Umbilical cord (tissue), 2 donors: ENCODE measurements at places on chromosomes 6 and 20. TPM values are rescaled to one million over a fixed set of nuclear protein-coding genes. Genes with fewer than 3 reads are reported as not detected.
A peak's percentile ranks its signal among the peaks of the same experiment; 100 is the strongest.

Gene HRH3
- not detected for total RNA-seq

Gene SMIM28
- total RNA-seq = not detected

Gene SNAP91
- 0.72 TPM for total RNA-seq

Gene NMBR
- 0.48 TPM for total RNA-seq

Gene CCN5
- 7.5 TPM for total RNA-seq

DNA sequence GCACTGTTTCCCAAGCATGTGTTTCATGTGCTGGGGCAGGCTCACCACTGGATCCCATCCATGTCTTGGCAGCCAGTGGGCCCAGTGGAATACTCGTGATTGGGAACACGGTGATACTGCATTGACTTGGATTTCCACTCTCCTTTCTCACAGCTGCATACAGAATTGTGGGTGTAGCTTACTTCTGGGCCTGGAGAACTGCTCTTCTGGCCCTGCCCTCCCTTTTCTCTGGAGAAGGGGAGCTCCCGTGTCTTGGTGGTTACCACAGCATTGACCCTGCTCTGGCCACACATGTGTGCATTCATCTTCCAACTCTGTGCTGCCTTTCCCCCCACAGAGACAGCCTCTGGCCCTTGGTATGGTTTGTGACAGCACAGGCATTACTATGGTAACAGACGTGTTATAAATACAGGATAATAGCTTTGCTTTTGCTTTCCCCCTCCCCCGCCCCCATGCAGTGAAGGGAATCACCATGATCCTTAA is 21.6 kb downstream of the SOBP start:
- DNase-seq = no peak

- peak; percentile 56 for DNase-seq
These were observed 423.1 kb downstream of the MAFB start for GRCh38 chr20:40265825-40266533.

DNA sequence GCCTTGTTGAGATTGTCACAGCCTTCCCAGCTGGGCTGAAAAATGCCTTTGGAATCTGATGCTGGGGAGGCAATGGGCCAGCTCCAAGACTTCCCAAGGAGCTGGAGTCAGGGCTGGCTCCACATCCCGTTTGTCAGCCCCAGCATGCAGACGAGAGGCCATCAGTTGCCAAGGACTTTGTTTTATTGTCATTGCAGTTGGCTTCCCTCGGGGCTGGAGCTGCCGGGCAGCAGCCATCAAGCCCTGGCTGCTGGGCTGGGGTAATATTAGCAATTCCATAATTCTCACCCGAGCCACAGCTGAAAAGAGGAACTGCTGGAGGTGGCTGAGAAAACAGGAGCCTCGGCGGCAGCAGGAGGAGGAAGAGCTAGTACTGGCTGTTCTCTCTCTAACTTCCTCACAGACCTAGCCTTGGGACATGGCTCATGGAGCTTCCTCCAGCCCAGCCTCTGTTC is 182.5 kb downstream of the CDC5L start:
- peak; percentile 12 for DNase-seq

DNA sequence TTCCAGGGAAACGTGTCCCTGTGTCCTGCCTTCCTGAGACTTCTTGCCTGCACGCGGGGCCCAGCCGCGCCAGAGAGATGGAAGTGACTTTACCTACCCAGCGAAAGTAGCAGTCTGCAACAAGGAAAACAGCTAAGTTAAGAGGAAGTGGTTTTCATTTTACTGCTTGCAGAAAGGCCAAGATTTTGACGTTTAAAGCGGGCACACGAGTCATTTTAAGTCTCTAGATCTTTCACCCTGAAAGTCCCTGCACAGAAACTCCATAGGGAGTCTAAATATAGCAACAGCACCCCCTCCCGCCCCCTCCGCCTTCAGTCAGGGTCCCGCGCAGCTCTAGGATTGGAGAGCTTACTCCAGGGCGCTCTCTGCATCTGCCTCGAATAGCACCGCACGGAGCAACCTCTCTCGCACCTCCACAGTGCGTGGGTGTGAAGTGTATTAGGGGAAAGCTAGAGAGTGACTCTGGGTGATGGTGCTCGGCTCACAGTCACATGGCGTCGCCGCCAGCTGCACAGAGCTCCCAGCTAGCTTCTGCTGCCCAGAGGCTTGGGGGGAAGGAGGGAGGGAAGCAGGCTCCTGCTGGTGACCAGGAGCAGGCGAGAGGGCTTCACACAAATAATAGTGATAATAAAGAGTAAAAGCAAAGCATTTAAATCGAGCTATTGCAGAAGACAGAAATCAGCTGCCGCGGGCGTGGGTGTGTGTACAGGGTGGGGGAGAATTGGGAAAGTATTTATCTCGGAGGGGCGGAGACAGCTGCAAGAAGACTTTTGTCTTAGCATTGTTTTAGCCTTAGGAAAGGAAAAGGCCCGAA is 1.8 kb upstream of the KCNQ5 start:
- DNase-seq = peak; percentile 66

DNA sequence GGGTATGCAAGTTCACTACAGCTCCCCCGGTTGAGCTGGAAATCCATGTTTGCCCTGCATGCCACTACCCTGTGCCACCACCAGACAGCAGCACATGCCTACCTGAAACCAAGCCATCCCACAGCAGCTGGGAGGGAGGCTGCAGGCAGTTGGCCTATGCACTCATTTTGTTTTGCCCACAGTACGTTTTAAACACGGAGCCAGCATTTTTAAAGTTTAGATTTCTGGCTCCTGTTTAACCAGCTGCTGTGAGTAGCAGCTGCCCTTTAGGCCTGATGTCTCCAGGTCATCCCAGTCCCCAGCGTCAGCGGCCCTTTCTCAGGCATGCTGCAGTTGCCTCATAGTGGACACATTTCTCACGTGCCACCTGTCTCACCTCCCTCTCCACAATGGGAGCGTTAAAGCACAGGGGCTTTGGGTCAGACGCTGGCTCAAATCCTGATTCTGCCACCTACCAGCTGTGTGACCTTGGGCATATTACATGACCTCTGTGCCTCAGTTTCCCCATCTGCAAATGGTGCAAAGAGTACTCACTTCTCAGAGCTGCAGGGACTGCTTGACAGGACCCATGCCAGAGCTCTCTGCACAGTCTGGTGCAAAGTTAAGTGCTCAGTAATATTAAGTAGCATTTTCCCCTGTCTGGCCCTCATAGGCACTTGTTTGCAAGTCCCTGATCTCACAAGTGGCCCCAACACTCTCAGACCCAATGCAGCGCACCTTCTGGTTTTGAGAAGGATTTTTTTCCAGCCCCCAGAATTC is 8.2 kb upstream of the UBE2V1 start:
- DNase-seq = peak; percentile 47

GRCh38 chr20:9838378-9839295 is at the start of gene PAK5:
Gene PAK5, minus strand, starts transcription at chr20:9839076. Its CDS starts 194,748 bp downstream, at chr20:9644328.
- DNase-seq = peak; percentile 76

DNA sequence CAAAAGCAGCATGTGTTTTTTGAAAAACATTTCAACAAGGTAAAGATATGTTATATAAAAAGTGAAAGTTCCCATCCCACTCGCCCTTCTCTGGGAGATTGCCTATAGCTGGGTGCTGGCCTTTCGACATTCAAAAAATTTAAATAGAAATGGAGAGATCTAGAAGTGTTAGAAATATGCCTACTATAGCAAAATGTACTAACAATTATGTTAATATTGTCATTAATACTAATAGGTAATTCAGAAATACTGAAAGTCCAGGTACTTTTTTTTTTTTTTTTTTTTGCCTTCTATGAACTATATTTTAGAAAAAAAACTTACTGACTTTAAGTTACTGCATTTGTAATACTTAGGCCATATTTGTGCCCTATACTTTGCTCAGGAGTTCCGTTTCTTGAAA is 87.1 kb downstream of the SESN1 start:
- DNase-seq = no peak

DNA sequence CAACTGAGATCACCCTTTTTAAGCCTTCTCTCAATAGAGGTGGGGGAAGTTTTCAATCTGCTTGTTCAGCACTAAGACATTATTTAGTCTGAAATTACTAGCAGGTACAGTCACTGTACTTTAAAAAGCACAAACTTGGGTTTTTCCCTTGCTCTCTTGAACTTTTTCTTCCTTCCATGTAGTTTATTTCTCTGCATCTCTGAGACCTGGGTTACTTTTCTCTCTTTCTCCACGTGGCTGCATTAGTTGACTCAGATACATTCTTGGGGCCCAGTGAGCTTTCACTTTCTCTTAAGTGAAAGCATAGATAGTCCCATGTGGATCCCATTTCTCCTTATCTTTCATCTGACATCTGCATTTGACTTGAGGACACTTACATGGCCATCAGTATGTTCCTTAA is 433.9 kb upstream of the MAP3K7 start:
- DNase-seq = no peak

GRCh38 chr6:127302728-127303660 is 36.3 kb downstream of the RNF146 start:
- peak; percentile 43 for DNase-seq

DNA sequence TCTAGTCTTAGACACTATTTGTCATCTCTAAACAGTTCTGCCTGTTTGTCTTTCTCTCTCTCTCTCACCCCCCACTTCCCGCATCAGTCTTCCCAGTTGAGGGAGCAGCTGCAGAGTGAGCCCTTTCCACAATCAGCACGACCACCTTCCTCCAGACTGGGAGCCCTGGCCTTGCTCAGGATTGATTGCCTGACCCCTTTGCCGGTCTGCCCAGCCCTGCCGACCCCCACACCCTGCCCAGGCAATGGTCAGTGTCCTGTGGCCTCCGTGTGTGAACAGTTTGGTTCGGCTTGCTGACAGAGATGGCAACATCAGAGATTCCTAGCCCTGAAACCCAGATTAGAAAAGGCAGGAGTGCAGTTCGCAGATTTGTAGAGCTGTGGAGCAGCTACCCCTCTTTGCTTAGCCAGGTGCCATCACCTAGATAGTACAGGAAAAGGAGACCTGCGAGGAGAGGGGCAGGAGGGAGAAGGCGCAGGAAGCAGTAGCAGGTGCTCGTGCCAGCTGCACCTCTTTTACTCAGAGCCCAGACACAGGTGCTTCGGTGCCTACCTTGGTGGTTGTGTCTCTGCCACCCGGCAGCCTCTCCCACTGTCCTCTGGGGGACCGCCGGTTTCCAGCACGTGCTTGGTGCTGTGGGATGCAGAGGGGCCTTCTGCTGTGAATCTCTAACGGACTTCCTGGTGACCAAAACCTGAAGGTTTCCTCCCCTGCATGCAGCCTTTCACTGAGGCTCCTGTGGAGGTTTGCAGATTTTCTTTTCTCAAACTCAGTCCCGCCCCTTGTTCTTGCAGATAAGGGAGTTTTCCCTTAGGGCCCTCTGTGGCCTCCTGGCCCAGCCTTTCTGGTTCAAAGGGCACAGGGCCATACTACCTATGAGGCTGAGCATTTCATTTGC is 92.4 kb downstream of the SCML4 start:
- DNase-seq = no peak

GRCh38 chr6:124163676-124164075 is 360.0 kb downstream of the NKAIN2 start:
- no peak for DNase-seq

DNA sequence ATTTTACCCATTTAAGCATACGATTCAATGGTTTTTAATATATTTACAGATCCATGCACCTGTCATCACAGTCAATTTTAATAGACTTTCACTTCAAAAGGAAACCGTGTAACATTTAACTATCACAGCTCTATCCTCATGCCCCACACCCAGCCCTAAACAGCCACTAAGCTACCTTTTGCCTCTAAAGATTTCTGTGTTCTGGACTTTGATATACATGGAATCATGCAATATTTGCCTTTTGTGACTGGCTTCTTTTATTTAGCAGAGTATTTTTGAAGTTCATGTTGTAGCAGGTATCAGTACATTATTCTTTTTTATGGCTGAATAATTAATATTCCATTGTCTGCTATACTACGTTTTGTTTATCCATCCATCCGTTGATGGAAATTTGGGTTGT is 50.3 kb upstream of the STX16 start:
- DNase-seq = no peak

GRCh38 chr6:1612974-1613306 is 3.2 kb downstream of the FOXC1 start:
- DNase-seq = no peak

GRCh38 chr20:46099491-46100287 is 9.9 kb upstream of the NCOA5 start:
- no peak for DNase-seq

DNA sequence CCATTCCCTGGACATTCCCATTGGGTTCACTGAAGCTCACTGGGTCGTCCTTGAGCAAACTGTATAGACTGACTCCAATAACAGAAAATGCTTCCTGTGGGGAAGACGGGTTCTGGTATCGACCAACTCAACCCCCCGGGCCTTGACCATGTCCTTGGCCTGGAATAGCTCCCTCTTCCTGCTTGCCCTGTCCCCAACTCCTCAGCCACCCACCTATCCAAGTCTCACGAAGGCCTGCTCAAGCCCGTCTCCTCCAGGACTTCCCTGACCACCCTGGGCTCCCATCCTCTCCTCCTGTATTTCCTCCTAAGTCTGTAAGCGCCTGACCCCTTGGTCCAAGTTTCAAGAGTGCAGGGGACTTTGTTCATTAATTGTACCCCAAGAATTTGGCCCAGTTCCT is 2.8 kb upstream of the HMGA1 start:
- no peak for DNase-seq

GRCh38 chr20:34904202-34904621 is 27.8 kb downstream of the ACSS2 start:
- no peak for DNase-seq

DNA sequence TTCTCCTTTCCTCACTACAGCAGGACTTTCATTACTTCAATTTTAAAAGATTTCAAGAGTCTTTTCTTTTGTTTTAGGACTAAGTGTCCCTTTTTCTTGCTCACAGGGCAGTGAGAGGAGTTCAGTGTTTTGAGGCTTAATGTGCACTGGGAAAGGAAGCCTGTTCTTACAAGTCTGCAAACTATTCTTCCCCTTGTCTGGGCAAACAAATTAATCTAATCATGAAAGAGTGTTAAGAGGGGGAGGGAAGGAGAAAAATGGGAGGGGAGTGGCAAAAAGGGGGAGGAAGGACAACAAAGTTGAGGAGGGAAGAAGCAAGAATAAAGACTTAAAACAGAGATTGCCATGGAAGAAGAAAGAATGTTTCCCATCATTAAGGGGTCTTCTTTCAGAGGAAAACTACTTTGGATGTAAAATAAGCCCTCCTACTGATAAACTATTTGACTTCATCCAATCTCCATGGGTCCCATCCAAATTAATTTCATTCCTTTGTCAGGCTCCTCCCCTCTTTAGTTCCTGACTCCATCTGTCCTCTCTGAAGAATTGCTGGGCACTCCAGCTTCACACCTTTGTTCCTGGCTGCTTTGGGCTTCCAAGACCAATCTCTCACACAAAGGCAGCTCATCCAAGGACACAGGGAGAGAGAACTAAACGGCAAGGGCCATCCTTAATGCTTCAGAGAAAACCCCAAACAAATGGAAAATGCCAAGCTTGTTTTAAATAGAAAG is 244.5 kb downstream of the TPBG start:
- DNase-seq = no peak

GRCh38 chr6:82957171-82957867 is 108.3 kb downstream of the UBE3D start:
- peak; percentile 82 for DNase-seq

DNA sequence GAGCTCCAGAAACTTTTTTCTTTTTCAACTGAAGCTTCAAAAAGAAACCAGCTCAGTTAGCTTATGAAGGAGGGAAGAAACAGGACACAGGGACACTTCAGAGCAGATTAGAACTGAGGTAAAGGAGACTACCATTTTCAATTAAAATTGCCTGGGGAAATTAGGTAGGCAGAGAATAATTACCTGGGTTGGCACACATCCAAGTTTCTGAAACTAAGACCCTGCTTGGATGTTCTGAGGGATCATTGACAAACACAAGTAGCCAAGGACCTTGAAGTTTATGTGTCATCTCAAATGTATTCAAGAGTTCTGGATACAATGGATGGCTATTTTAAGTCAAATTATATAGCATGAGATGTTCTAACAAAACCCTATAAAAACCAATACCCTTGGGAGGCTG is 137.6 kb downstream of the PLCB4 start:
- no peak for DNase-seq
